ENCODE measurements at places on chromosomes 3 and 15. TPM values are rescaled to one million over a fixed set of nuclear protein-coding genes. Genes with fewer than 3 reads are reported as not detected.

Gene FGF7
- 5.7 TPM for total RNA-seq

Gene SOX2
- total RNA-seq: not detected

Gene CD200
- 25.7 TPM for total RNA-seq

Gene CD200R1
- total RNA-seq: 1.8 TPM

Gene ISLR
- total RNA-seq: 64.9 TPM

Gene TRH
- total RNA-seq: 0.13 TPM

Gene KBTBD12
- 0.07 TPM for total RNA-seq

Gene MAP2K5
- 29.8 TPM for total RNA-seq

DNA sequence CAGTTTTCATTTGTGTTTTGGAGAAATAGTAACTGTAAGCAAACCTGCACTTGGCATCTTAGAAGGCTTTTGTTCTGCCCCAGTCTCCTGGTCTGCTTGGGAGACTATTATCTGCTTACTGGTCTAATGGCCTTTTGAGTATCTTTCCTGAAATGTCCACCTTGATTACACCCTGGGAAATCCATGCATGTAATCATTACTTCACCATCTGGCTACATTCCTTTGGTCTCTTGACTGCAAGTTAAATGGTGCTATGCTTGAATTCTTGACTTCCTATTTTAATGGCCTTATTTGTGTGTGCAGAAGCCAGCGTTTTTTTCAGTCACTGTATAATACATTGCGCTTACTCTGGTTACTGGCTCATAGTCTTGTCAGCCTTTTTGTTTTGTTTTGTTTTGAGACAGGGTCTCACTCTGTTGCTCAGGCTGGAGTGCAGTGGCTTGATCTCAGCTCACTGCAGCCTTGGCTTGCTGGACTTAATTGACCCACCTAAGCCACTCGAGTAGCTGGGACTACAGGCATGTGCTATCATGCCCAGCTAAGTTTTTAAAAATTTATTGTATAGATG is 30.0 kb downstream of the CHD2 start:
- DNase-seq: no peak

GRCh38 chr3:13214847-13215472 is 141.7 kb upstream of the IQSEC1 start:
- DNase-seq: no peak

DNA sequence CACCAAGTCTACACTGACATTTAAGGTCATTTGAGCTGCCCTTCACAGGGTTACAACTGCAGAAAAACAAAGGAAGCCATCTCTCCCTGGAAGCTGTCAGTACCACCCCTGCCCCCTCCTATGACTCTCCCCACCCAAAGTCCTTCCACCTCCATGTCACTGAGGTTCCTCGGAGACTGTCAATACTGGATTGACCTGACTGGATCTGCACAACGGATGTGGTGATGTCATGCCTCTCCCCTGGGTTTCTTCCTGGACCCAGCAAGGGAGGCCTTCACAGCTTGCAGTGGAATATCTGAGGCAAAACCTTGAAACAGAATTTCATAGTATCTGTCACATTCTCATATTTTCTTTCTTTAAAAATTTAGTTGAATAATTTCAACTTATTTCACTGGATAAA is 153.5 kb downstream of the CLSTN2 start:
- DNase-seq: no peak

DNA sequence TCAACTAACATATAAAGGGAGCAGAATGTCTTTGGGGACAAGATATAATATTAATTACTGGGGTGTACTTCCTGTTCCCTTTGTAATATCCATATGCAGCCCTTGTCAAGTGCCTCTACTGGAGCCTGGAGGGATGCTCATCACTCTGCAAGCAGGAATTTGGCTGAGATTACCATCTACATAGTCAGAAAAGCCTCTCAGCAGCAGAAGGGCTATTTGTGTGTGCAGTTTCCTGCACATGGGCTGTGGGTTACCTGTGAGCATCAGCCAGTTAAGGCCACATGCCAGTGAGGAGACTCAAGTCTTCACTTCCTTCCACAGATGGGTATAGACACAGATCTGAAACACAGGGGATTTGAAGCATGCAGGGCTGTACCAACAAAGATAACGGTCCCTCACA is 278.1 kb upstream of the PLSCR5 start:
- DNase-seq: no peak

GRCh38 chr3:133855002-133855370 is 40.7 kb downstream of the RAB6B start:
- DNase-seq: no peak

GRCh38 chr3:85482213-85482490 is 523.4 kb downstream of the CADM2 start:
- no peak for DNase-seq

DNA sequence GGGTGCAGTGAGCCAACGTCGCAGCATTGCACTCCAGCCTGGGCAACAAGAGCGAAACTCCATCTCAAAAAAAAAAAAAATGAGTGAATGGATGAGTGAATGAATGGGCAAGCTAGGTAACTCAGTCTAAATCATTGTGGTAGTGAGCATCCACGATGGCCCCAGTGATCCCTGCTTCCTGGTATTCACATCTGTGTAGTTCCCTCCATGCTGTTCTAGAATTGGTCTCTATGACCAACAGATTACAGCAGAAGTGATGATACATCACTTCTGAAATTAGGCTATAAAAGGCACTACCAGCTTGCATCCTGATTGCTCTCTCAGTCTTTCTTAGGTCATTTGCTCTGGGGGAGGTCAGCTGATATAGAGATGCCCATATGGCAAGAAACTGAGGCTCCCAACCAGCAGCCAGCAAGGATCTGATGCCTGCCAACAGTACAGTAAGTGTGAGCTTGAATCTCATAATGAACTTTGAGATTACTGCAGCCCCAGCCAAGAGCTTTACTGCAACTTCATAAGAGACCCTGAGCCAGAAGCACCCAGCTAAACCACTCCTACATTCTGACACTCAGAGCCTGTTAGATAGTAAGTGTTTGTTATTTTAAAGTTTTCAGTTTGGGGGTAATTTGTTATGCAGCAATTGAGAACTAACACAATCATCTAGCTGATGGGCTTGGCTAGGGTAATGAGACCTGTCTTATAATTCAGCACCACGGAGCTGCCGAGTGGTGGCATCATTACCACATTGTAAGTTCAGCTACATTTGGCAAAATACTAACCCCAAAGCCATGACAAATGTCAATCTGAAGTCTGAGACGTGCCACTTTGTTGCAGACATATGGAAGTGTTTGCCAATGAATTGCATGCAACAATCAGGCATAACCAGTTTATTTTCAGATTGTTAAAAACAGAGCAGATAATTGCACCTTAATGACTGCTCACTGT is 53.0 kb downstream of the KLHL6 start:
- no peak for DNase-seq

- DNase-seq: no peak
Measured at GRCh38 chr3:140007911-140008869, 73.2 kb downstream of the CLSTN2 start.

- peak; percentile 59 for DNase-seq
Measured at GRCh38 chr15:57866149-57866736, 159.7 kb downstream of the POLR2M start.

GRCh38 chr15:35540885-35541284 is 5.1 kb downstream of the DPH6 start:
- DNase-seq: no peak

DNA sequence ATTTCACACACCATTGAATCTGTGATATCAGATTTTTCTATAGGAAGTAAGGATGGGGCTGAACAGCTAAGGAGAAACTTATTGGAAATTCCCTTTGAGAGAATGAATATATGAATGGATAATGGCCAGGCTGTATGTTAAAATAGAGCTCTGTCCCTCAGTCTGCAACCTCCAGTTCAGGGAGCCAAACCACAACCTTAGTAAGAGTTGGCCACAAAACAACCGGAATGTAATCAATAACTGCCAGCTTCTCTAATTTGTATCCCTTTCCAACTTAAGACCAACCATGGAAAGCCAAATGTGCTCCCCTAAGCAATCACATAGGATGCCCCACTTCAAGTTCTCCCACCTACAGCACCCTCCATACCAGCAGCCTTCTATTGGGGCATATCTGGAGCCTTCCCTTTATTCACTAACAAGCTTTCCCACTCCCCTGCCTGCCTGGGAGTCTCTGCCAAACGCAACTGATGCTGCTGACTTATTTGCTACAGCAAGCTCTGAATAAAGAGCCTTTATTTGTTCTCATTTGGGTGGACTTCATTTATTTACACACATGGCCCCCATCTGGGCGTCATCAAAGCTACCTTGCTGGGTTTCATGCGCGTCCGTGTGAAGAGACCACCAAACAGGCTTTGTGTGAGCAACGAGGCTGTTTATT is 75.4 kb upstream of the LARS2 start:
- no peak for DNase-seq

- DNase-seq: no peak
Measured at GRCh38 chr3:54830658-54831057, 97.2 kb downstream of the LRTM1 start.

DNA sequence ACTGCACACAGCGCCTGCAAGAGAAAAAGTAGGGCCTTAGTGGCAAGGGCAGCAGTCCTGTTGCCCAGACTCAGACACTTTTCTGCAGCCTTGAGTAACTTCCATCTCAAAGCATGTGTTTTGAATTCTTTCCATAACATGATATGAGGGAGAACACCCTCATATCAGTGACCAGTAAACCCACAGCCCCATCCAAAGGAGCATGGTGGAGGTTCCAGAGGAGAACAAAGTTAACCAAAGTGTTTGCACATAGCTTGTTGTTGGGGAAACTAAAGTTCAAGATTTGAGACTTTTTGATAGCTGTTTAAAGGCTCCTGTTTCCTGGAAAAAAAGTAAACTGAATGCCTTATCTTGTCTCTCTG is 74.2 kb downstream of the OCA2 start:
- DNase-seq: no peak

DNA sequence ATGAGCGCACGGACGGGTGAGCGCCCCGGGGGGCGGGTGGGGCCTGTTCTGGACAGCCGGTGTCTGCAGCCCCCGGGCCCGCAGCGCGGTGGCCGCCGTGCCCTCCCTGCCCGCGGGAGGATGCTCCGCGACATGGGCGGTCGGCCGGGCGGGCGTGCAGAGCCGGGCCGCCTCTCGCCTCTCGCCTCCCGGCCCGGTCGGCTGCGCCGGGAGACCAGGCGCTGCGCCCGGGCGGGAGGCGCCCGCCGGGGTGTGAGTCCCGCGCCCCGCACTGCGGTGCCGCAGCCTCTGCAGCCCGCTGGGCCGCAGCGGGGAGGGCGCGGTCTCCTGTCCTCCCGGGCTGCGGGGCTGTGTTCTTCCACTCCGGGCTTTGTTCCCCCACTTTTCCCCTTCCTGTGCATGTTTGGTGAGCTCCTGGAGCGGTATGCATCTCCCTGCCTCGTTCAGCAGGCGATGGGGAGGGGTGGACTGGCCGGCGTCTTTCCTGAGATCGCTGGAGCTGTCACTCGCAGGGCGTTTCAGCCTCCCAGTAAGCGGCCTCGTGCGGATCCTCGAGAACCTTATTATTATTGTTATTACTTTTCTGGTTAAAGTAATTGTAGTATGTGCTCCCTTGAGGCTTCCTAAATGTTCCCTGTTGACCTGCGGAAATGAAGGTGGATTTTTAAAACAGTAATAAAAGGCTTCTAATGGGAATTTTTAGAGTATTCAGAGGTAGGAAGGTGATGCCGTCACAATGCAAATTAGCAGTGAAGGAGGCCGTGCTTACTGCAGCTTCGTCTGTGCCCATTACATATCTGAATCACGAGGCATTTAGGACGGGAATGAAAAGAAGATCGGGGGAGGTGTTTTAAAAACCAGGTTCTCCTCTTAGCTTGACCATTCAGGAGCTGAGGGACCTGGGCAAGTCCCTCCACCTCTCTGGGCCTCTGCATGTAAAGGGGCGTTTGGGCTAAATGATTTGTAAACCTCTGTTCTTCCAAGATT is 593 bp downstream of the TMOD2 start:
- peak; percentile 55 for DNase-seq
